SJSA1 (cell line): ENCODE measurements at places on chromosomes 3 and 15.
A peak's percentile ranks its signal among the peaks of the same experiment; 100 is the strongest.

DNA sequence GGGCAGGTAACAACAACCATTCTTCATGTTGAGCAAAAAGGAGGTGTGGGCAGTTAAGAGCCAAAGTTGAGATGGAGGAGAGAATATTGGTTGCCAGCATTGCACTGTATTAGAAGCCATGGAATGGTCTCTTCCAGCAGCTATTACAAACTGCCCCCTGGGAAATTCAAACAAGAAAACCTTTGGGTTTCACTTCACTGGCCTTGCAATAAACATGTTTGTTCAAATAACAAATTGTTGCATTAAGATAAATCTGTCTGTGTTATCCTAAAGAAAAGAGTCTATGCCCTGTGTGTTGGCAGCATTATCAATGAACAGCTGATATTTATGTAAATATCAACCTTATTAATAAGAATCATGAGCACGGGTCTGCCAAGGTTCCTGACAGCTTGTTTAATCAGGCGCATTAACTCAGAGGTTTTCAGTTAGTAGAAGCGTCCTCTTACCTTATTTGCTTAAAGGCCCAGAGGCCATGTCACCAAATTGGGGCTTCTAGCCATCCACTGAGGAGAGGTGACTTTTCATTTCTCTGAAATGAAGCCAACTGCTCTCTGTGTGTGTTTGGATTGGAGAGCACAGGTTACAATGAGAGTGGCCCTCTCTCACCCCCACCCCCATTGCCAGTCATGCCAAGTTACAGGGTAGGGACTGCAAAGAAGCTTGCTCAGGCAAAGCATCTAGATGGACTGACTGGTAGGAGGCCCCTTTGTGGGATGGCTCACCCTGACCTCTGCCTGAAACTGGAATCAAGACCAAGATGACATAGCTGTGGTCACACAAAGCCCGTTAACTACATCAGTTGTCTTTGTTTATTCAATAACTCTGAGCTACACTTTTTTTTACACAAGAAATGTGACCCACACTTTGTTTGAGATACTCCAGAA, 10.5 kb downstream of the FILIP1L start:
- DNase-seq: peak; percentile 78

DNA sequence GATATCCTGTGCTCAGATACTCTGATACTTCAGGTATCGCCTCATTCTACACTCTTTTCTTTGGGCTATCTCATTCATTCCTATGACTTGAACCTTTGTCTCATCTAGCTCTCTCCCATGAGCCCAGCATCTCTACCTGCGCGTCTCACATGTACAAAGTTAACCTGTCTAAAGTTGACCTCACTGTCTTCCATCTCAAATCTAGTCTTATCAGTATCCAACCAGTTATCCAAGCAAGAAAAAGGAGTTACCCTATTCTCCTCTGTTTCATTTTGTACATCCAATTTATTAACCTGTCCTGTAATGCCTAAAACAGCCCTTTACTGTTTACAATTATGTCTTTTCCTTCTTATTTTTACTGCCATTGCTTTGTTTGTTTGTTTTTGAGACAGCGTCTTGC, 134.2 kb downstream of the GREM1 start:
- DNase-seq: no peak

GRCh38 chr3:90128391-90128790, 1021.0 kb downstream of the EPHA3 start:
- DNase-seq: no peak

- no peak for DNase-seq
Measured at GRCh38 chr3:105856605-105857004, 12.2 kb downstream of the CBLB start.

DNA sequence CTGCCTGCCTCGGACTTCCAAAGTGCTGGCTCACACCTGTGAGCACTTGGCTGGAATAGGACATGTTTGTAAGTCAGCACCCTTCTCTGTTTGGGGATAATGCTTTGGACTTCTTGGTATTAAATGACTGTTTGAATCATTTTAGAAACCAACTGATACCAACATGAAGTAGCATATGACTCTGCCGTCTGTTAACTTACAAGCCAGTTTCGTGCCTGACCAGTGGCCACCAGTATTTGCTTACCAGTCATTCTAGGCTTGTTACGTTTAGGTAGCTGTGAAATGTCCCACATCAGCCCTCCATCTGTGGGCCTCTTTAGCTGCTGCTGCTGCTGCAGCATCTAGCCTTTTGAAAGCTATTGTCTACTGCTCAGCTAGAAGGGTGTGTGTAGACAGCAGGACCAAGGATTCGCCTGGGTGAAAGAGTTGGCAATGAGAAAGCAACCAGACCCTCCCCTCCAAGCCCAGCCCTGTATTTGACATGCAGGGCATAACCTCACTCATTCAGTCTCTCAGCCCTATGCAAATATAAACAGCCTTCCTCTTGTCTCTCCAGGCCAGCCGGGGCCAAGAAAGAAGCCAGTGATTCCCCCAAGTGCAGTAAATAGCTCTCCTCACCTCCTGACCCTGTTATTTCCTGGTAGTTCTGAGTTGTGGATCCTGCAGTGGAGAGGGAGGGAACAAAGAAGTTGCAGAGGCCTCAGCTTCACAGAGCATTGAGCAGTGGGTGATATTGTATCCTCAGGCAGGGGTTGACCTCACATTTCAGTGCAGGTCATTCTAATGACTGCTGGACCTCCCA, 51.0 kb downstream of the NKIRAS1 start:
- peak; percentile 40 for DNase-seq

DNA sequence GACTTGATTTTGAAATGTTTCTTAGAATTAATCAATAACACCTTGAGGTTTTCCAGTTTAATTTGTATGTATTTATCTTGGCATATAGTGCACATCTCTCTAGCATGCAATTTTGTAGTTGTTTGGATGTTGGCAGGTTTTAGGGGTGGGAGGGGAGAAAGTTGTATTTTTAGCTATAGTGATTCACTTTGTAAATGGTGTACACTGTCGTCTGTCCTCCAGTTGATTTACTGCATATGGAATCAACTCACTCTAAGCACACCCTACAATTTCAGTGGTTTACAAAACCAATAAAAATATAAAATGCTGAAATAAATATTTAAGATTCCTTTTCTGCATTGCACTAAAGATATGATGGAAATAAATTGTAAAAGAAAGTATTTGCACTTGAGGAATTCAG, 199.1 kb downstream of the CDIN1 start:
- no peak for DNase-seq

GRCh38 chr15:101201411-101202174, 50.3 kb downstream of the CHSY1 start:
- peak; percentile 99 for DNase-seq

DNA sequence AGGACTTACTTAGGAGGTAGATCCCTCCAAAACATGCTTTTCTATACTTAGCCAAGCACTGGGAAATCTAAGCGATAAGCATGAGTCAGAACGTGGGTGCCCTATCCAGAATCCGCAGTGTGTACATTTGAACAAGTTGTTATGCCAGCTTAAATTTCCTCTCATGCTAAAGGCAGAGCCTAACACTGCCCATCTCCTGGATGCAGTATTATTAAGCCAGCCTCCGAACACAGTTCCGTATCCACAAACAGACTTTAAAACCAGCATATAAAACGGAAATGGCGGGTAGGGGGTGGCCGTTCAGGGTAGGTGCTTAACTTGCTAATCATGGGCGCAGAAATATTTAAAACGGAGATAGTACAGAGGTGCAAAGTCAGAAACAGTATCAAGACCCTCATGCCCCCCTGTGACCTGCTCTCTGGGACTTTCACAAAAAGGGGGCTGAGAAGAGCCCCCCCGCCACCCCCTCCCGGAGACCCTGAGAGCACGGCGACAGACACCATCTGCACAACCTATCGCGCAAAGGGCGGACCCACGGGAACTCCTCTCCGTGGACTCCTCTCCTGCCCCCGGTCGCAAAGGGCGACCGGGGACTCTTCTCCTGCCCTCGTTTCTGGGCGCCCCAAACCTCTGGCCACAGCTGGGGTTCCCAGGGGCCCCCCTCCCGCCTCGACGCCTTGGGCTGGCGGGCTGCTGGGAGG, 889 bp upstream of the LRRIQ4 start:
- DNase-seq: no peak

- no peak for DNase-seq
Measured at GRCh38 chr15:77753281-77753873, 120.7 kb upstream of the LINGO1 start.

- peak; percentile 22 for DNase-seq
Measured at GRCh38 chr3:190384309-190384756, 3.6 kb upstream of the CLDN16 start.
